Astrocyte (in vitro differentiated cells and primary cell): ENCODE measurements at places on chromosomes 16 and 17. TPM values are rescaled to one million over a fixed set of nuclear protein-coding genes. Genes with fewer than 3 reads are reported as not detected.

ADGRG1 gene
- total RNA-seq, result 13.6 and 13.9 TPM in 2 replicates

TLCD1 gene
- 24.6 and 25.1 TPM in 2 replicates for total RNA-seq

CIAPIN1 gene
- 68.9 and 72.0 TPM in 2 replicates for total RNA-seq

SDK2 gene
- total RNA-seq, result 11.2 and 12.4 TPM in 2 replicates

MPRIP gene
- 163 and 176 TPM in 2 replicates for total RNA-seq

PARD6A gene
- 1.2 and 1.4 TPM in 2 replicates for total RNA-seq

IGSF6 gene
- not detected in 2 replicates for total RNA-seq

GRCh38 chr17:44917456-44917855 lies 2.2 kb upstream of the GFAP start:
- H3K36me3 ChIP-seq, result no peaks in the 10 kb centered on the region
- peaks cover 11% of the 10 kb centered on the region for H3K4me1 ChIP-seq
- peaks cover 20% of the 10 kb centered on the region for H3K27me3 ChIP-seq
- no peak overlapping the region for H3K27ac ChIP-seq
- no peak overlapping the region for H3K4me3 ChIP-seq

DNA sequence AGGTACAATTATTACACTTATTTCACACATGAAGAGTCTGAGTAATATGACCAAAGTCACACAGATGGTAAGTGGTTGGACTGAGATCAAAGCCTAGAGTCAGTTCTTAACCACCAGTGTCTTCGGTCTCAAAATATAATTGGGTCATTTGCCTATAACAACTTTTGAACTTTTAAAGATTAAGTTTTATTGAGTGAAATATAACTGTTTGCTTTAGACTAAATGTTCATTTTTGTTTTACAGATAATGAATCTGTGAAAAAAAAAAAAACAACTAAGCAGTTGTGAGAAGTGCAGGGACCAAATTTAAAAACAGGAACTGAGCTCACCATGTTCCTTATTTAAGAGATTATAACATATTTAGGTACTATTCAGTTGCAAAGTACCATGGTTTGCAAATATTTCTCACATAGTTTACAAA lies 150.1 kb downstream of the ITFG1 start:
- no peak overlapping the region for H3K27ac ChIP-seq
- H3K4me1 ChIP-seq, result no peaks in the 10 kb centered on the region
- H3K36me3 ChIP-seq, result peaks cover 3% of the 10 kb centered on the region
- DNase-seq, result no peak
- H3K27me3 ChIP-seq, result no peaks in the 10 kb centered on the region

- H3K4me1 ChIP-seq, result peaks cover 34% of the 10 kb centered on the region
- H3K27me3 ChIP-seq, result peaks cover 3% of the 10 kb centered on the region
- DNase-seq, result peak; percentile 89
Observed at GRCh38 chr17:64355536-64356303, 34.9 kb downstream of the PECAM1 start.

DNA sequence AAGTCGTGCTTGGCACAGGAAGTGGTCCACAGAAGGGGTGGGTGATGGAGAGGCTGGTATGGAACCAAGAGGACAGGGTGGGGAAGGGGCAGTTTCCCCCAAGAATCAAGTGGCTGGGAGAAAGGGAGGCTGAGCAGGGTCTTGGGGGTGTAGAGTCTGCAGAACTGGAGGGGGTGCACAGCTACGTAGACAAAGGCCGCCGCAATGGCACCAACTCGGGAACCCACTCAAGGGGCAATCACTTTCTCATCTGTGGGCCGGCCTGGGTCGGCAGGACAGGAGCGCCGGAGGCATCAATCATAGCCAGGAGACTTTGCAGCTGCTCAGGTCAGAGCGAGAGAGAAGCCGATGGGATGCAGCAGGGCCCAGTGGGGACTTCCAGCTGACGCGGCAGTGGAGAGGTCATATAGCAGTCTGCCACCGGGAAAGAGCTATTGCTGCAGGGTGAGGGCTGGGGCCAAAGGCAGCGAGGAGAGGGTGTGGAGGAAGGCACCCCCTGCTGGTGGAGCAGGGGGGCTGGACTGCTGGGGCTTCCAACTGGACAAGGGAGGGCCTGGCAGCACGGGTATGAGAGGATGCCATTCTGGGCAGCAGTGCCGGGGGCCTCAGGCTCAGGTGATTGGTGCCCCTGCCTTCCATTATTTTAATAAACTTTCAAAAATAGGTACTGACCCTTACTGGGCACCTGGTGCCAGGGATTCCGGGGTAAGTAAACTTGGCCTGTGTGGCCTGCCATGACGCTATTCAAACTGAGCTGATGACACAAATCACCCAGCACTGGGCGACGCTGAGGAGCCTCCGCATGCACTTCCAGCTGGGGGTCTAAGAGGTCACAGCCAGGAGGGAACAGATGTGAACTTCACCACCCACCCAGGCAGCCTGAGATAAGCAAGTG lies 52.5 kb upstream of the MTSS2 start:
- no peak for DNase-seq
- H3K4me3 ChIP-seq, result no peak overlapping the region
- peaks cover 42% of the 10 kb centered on the region for H3K4me1 ChIP-seq
- peaks cover 2% of the 10 kb centered on the region for H3K36me3 ChIP-seq
- peak overlapping the region; percentile 67 for H3K27ac ChIP-seq

GRCh38 chr16:29007730-29008593 lies 23.1 kb downstream of the LAT start:
- H3K4me3 ChIP-seq, result no peak overlapping the region
- H3K27ac ChIP-seq, result no peak overlapping the region
- peaks cover 4% of the 10 kb centered on the region for H3K4me1 ChIP-seq
- H3K36me3 ChIP-seq, result no peaks in the 10 kb centered on the region

- H3K27ac ChIP-seq, result no peak overlapping the region
- H3K36me3 ChIP-seq, result no peaks in the 10 kb centered on the region
- no peak for DNase-seq
- H3K4me3 ChIP-seq, result no peak overlapping the region
Observed at GRCh38 chr16:87172632-87173031, 144.6 kb downstream of the C16orf95 start.

- no peak overlapping the region for H3K27ac ChIP-seq
- H3K27me3 ChIP-seq, result no peaks in the 10 kb centered on the region
- peaks cover 12% of the 10 kb centered on the region for H3K4me1 ChIP-seq
Observed at GRCh38 chr17:75346906-75347305, 57.7 kb upstream of the SLC25A19 start.

DNA sequence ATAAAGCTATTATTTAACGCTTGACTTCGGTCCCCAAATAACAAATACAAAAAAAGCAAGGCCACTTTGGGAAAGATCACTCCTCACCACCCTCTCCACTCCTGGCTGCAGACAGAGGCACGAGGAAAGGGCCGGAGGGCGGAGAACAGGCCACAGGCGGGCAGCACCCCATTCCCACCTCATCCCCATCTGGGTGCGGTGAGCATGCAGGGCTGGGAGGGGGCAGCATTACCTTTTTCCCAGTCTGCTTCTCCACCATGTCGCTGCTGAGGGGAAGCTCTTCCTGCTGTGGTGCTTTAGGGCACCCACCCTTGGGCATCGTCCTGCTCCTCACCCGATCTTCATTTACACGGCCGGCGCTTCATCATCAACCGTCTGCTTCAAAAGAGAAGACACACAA lies 99.2 kb downstream of the ZNF778 start:
- H3K4me3 ChIP-seq, result no peak overlapping the region
- H3K27me3 ChIP-seq, result no peaks in the 10 kb centered on the region
- no peaks in the 10 kb centered on the region for H3K36me3 ChIP-seq

DNA sequence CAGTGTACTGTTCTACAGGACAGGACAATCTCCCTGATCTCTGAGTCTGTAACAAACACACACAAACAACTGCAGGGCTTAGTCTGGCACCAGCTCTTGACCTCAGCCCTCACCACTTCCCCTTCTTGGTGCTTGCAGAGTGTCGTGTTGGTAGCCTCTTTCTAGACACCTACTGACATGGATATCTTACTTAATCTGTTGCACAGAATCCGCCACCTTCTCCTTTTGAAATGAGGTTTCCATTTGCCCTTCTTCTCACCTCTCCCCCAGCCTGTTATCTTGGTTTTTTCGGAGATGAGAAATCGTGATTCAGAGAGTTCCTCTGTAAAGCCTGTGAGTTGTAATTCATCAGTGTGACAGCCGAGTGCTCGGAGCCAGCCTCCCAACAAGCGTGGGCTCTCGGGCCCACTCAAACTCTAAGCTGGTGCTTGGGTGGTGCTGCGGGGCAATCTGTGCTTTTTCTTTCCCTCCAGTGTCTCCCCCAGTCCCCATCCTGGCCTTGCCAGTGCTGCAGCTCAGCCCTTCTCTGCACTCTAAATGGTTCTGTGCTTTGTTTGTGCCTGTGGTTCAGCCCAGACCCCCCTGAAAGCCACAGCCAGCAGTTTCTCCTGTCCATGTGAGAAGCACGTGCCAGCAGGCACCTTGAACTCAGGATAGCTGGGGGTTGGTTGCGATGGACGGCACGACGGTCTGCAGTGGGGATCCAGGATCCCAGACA lies 28.1 kb downstream of the KIAA0513 start:
- no peaks in the 10 kb centered on the region for H3K27me3 ChIP-seq
- H3K4me3 ChIP-seq, result peak overlapping the region; percentile 47
- peak overlapping the region; percentile 22 for H3K27ac ChIP-seq
- no peaks in the 10 kb centered on the region for H3K36me3 ChIP-seq
- H3K4me1 ChIP-seq, result peaks cover 18% of the 10 kb centered on the region

- no peaks in the 10 kb centered on the region for H3K36me3 ChIP-seq
- no peak for DNase-seq
- H3K4me3 ChIP-seq, result no peak overlapping the region
- no peak overlapping the region for H3K27ac ChIP-seq
- peaks cover 6% of the 10 kb centered on the region for H3K4me1 ChIP-seq
Observed at GRCh38 chr17:40364906-40365305, 369 bp upstream of the GJD3 start.

GRCh38 chr17:3271072-3271848 lies 26.9 kb downstream of the OR3A1 start:
- no peak overlapping the region for H3K27ac ChIP-seq
- no peaks in the 10 kb centered on the region for H3K27me3 ChIP-seq
- no peak for DNase-seq
- H3K4me3 ChIP-seq, result no peak overlapping the region
- no peaks in the 10 kb centered on the region for H3K4me1 ChIP-seq

DNA sequence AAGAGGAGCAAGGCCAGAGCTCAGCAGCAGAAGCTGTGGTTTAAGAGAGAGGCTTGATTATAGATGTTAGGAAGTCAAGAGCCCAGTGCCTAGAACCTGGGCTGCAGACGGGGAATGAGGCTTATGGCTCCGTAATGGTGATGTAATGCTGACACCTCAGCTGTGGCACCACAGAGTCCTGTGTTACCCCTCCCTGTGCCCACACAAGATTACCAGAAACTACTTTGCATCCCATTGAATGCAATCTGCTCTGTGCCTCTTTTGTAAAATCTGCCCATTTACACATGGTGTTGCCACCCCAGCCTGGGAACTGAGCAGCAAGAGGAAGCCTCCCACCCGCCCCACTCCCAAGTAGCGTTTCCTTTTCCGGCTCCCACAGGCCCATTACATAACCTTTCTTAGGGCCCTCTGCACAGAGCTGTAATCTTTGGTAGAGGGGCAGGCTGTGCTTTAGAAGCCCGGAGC lies 57.0 kb downstream of the PITPNC1 start:
- no peaks in the 10 kb centered on the region for H3K27me3 ChIP-seq
- peaks cover 13% of the 10 kb centered on the region for H3K4me1 ChIP-seq

DNA sequence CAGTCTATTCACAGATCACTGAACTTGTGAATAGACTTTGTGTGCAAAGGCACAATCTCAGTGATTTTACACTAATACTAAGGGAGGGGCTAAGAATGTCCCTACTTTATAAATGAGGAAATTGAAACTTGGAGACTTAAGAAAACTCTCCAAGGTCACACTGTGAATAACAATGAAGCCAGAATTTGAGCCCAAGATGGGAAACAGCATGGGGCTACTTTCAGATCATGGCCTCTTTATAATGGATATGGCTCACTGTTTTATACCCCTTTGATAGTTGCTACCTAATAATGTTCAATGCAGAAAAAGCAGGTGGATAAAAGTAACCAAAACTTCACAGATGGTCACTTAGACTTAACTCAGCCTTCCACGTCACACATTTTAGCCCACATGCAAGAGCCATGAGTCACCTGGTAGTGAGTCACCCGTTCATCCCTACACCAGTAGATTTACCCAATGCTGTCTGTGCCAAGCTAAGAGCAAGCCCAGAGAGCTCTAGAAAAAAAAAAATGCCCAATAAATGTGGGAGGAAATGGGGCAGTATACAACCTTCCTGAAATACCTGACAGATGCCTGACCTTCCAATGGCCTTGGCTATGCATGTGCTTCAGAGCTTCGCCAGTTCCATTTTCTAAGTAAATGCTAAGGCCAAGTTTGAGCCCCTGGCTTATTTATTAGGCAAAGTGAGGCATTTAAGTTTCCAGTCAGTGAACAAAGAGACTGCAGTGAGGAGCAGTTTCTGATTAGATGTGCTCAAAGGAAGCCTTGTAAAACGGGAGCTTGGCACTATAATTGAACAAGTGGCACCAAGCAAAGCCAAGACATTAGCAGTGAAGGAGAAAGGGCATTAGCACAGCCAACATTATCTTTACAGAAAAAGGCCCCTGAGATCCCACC lies 219.7 kb downstream of the TMEM114 start:
- H3K36me3 ChIP-seq, result no peaks in the 10 kb centered on the region
- no peak overlapping the region for H3K27ac ChIP-seq
- H3K4me1 ChIP-seq, result no peaks in the 10 kb centered on the region
- H3K27me3 ChIP-seq, result no peaks in the 10 kb centered on the region

- H3K36me3 ChIP-seq, result no peaks in the 10 kb centered on the region
- no peak for DNase-seq
- H3K27me3 ChIP-seq, result peaks cover 5% of the 10 kb centered on the region
- no peak overlapping the region for H3K27ac ChIP-seq
- H3K4me1 ChIP-seq, result no peaks in the 10 kb centered on the region
- no peak overlapping the region for H3K4me3 ChIP-seq
Observed at GRCh38 chr17:78474614-78475146, 96.2 kb downstream of the PGS1 start.

DNA sequence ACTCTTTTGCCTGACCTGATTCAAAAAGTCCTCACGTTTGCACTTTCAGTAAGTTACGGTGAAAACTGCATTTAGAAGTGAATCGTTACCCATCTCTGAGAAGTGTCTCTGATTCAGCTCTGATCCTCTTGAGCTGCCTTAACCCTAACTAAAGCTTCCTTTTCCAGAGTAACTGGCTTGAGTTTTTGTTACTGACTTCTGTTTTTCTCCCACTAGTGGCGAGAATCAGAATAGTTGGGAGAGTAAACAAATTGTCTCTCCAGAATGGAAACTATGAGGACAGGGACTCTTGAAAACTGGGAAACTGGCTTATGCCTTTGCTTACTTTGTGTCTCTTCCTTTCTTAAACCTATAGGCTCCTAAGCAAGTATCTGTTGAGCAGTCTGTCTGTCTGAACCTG lies 31.3 kb upstream of the KPNB1 start:
- H3K36me3 ChIP-seq, result peaks cover 26% of the 10 kb centered on the region
- H3K27me3 ChIP-seq, result no peaks in the 10 kb centered on the region
- H3K4me1 ChIP-seq, result peaks cover 22% of the 10 kb centered on the region
- H3K4me3 ChIP-seq, result no peak overlapping the region
